Left lung (tissue), 14 donors: ENCODE measurements at places on chromosomes 4 and X. TPM values are rescaled to one million over a fixed set of nuclear protein-coding genes. Genes with fewer than 3 reads are reported as not detected.

DNA sequence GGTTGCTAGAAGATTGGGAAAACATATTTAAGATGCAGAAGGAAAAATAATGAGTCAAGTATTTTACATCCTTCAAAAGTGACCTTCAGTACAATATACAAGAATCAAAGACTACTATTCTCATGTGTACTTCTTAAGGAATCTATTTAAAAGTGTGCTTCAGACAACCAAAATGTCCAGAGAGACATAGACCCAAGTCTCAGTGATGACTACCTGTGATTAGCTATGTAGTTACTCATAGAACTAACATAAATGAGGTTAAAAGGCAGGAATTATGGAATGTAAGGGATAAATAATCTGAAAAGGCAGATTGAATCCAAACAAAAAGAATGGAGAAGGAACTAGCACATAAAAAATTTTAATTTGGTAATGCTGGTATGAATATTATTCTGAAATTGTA, 634.7 kb upstream of the FAM241A start:
- H3K4me1 ChIP-seq: no peaks in the 10 kb centered on the region
- no peak for DNase-seq
- no peak overlapping the region for H3K27ac ChIP-seq
- no peak overlapping the region for H3K4me3 ChIP-seq
- H3K36me3 ChIP-seq: no peaks in the 10 kb centered on the region

DNA sequence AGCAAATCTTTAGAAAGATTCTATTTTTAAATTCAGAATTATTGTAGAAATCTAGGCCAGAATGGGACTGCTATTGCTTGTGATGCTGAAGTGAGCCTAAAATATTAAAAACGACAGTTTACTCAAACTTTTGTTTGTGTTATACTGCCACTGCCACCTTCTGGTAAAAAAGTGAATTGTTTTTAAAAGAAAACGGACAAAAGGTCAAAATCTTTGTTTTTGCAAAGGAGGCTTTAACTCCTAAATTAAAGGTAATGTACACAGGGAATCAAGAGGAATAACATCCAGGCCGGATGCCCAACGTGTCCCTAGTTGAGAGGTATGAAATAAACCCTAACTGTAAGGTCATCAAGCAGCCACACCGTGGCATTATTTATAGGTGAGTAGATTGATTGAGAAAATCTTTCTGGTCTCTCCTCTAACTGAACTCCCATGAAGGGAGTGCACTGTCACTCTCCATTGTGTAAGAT, 338.3 kb upstream of the GALNT7 start:
- H3K27ac ChIP-seq: no peak overlapping the region
- no peaks in the 10 kb centered on the region for H3K4me1 ChIP-seq

DNA sequence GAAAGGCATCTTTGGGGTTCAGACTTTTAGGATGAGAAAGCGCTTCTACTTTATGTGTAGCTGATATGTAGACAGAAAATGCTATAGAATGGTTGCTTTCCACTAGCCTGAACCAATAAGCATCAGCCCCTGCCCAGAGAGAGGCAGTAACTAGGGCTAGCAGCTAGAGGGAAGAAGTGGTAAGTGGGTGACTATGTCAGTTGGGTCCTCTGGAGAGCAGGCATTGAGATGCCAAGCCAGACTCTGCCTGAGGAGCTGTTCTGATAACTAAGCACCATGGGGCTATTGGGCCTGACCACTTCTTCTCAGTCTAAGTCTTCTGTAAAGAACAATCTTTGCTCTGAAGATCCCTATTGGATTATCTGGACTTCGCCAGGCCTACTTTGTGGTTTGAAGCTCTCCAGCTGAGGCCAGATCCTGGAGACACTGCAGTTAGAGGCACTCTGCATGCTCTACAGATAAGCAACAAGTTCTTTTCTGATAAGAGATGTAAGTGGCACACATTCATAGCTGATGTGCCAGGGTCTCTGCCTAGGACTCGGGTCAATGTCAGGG, 146.1 kb downstream of the RBM46 start:
- H3K27ac ChIP-seq: no peak overlapping the region
- no peak for DNase-seq
- no peaks in the 10 kb centered on the region for H3K4me1 ChIP-seq
- H3K27me3 ChIP-seq: no peaks in the 10 kb centered on the region

DNA sequence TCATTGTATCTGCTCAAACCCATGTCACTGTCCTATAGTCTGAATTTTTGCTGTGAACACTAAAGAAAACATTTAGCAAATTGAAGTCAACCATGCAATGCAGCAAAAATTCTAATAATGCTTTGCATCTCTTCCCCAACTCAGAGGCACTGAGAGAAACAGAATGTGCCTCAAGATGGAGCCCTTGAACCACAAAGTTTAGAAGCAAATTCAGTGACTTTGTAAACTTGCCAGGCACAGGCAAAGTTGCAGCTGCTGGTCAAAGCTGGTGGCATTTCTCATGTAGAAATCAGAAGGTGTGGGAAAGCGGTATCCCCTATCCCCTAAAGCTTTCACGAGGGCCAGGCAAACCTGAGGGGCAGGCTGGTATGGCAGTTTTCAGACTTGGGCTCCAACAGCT, 121.7 kb upstream of the DIPK2B start:
- no peaks in the 10 kb centered on the region for H3K36me3 ChIP-seq
- H3K4me3 ChIP-seq: no peak overlapping the region
- no peaks in the 10 kb centered on the region for H3K27me3 ChIP-seq
- no peak for DNase-seq

The CCKAR gene
- total RNA-seq: not detected

The POLR2B gene
- 77.8 TPM for total RNA-seq

GRCh38 chr4:137961051-137961438, 281.1 kb downstream of the SLC7A11 start:
- H3K4me1 ChIP-seq: no peaks in the 10 kb centered on the region
- peak overlapping the region; percentile 20 for H3K27ac ChIP-seq
- H3K36me3 ChIP-seq: no peaks in the 10 kb centered on the region
- no peak overlapping the region for H3K4me3 ChIP-seq
- H3K27me3 ChIP-seq: no peaks in the 10 kb centered on the region

The TLR8 gene
- total RNA-seq: 5.7 TPM

The PGRMC2 gene
- 59.7 TPM for total RNA-seq
